ENCODE measurements at places on chromosomes 7 and 10.

GRCh38 chr10:61923950-61924274 is 22.4 kb downstream of the ARID5B start:
- no peak for DNase-seq

DNA sequence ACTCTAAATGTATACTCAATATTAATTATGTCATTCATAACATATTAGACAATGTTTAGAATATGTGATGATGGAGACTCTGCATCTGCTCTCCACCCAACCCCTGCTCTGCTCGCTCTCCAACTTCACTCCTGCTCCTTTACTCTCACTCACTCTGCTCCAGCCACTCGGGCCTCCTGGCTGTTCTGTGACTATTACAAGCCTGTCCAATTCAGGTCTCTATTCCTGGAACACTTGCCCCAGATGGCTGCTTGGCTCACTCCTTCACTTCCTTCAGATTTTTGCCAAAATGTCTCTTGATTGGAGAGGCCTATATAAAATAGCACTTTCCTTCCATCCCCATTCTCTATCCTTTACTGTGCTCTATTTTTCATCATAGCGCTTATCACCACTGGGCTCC is 84.8 kb downstream of the HBP1 start:
- no peak for DNase-seq

DNA sequence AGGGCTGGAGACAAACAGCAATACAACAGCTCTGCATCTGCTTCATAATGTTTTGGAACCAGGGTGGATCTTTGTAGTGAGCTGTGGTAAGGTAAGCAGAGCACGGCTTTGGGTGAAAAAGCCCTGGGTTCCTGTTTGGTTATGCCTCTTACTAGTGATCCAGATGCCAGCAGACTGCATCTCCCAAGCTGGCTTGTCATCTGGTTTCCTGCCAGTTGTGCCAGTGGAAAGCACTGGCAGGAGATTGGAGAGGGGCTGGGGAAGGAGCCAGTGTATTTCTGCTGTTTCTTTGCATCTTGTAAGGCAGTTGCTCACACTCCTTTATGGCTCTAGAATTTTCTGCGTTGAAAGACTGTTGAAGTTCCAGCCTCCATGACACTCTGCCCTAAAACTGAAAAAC is 137.6 kb downstream of the TSPAN12 start:
- no peak for DNase-seq

DNA sequence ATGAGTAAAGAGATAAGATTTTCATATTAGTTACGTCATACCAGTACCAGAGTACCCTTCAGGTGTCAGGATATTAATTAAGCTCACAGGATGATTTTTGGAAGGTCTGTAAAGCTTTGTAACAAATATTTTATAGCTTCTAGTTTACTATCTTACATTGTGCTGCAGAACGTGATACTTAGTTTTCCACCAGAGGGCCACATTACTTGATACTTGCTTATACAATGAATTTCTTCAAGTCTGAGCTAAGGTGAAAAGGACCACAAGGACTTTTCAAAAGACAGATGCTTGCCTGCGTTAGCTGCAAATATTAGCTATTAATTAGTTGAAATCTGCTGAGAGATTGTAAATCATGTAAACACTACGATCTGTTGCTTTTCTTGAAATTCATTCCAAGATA is 12.2 kb downstream of the FOXP2 start:
- no peak for DNase-seq

- no peak for DNase-seq
Observed at GRCh38 chr10:26780793-26781601, 79.8 kb downstream of the ABI1 start.

- no peak for DNase-seq
Observed at GRCh38 chr10:48651839-48652238, 32.8 kb upstream of the WDFY4 start.
